ENCODE measurements at places on chromosomes 16 and 17. TPM values are rescaled to one million over a fixed set of nuclear protein-coding genes. Genes with fewer than 3 reads are reported as not detected.
A peak's percentile ranks its signal among the peaks of the same experiment; 100 is the strongest.

DNA sequence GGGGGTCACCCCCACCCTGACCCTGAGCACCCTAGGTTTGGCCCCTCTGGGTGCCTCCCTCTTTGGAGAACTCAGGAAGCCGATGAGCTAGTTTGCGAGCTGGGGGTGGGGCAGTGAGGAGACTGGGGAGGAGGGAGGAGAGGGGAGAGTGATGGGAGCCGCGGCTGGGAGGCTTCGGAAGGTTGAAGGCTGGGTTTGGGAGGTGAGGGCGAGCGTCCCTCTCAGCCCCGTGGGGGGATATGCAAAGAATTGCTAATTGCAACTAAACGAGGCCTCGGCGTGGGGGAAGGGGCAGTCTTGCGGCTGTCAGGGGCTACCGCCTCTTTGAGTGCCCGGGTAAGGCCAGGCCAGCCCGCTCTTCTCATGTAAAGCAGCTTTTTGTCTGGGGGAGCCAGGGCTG, 17.6 kb upstream of the FZD2 start:
- DNase-seq, result no peak

DNA sequence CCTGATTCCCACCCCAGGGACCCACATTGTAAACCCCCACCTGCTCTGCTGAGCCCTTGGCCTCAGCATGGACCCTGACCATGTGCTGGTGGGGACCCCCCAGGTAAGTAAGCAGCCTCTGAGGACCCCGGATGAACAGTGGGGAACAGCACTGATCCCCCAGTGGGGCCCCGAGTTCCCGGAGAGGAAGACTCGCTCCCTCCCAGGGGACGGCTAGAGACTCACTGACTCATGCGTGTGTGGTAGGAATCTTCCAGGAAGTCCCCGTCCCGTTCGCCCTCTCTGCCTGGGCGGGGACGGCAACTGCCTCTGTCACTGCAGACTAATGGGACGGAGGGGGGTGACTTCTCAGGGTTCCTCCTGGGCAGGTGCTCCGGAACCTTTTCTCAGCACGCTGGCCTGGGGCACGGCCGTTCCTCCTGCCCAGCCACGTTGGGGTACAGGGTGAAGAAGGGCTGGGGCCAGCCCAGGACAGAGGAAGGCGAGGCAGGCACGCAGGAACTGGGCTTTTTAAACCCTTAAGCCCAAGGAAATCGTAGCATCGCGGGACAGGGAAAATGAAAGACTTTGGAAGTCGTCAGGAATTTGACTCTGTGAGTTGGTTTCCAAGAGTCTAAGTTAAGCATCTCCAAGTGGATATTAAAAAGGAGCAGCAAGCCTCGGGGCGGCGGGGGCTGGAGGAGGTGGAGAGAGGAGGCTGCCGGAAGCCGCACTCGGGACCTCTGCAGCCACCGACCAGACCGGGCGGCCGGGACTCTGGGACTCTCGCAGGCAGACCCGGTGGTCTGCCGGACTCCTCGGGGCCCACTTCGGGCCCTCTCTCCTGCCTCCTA, 178.7 kb downstream of the SEC14L1 start:
- peak; percentile 99 for DNase-seq

IGSF6 gene
- not detected for total RNA-seq

TVP23A gene
- total RNA-seq, result not detected

SDR42E2 gene
- total RNA-seq, result not detected

DNA sequence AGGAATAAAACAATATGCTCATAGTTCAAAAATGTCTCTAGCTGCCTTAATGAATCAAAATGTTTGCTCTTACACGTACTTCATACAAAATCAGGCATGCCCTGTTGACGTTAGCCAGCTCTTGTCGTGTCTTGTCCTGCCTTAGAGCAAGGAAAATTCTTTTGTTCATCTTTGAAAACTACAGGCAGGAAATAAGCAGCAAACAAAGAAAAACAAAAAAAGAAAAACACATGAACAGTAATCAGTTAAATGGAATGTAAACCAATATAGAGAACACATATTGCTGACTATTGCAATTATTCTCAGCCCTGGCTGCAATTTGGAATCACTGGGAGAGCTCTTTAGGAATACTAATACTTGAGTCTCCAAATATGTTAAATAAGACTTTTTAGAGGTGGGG, 1.7 kb downstream of the CAPNS2 start:
- no peak for DNase-seq

GRCh38 chr17:66441101-66441661, 138.8 kb downstream of the PRKCA start:
- DNase-seq, result peak; percentile 34

- DNase-seq, result no peak
Observed at GRCh38 chr17:43628089-43628650, 33.6 kb downstream of the MEOX1 start.

NHERF2 gene
- total RNA-seq, result 39.7 TPM

GRCh38 chr17:31339906-31340661, 18.7 kb upstream of the EVI2A start:
- DNase-seq, result peak; percentile 86

CRHR1 gene
- not detected for total RNA-seq

- DNase-seq, result no peak
Observed at GRCh38 chr17:15431196-15431595, 36.2 kb downstream of the CDRT4 start.

DNA sequence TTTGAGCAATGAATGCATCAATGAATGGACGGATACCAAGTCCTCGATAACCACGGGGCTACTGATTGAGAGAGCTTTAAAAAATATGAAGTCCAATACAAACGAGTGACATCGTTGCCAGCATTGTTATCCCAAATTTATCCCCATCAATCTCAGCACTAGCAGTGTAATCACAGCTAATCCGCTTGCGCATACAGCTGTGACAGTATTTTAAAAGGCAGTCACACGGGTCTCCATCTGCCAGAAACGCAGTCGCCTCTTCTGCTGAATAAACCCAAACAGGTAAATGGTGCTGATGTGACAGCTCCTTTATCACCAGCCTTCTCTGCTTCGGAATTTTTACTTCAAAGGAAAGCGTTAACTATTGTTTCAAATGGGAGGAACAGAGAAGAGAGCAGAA, 311.1 kb downstream of the XYLT1 start:
- no peak for DNase-seq

FAM222B gene
- total RNA-seq, result 12.9 TPM

- DNase-seq, result no peak
Observed at GRCh38 chr17:42199416-42200011, 5.2 kb upstream of the GHDC start.

GRCh38 chr16:75483222-75483621, 12.0 kb downstream of the CHST6 start:
- DNase-seq, result no peak

GRCh38 chr16:922051-922450, 48.7 kb downstream of the LMF1 start:
- DNase-seq, result no peak

SLC16A13 gene
- total RNA-seq, result 0.25 TPM

DNA sequence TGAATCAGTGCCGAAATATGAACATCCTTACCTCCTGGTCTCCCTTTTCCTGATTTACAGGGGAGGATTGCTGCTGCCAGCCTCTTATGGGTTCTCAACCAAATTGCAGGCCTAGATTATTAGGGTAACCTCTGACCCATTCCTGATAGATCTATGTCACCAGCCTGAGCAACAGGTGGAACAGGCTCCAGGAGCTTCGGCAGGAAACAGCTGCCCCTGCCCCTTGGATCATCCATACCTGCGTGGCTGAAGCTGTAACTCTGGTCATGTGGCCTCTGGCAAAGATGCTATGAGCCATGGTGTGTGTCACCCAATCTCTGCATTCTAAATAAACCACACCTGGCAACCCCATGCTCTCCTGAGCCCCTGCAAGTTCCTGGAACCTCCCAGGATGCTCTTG, 18.4 kb upstream of the RBBP6 start:
- DNase-seq, result no peak

GRCh38 chr16:84489131-84489530, 15.3 kb downstream of the MEAK7 start:
- no peak for DNase-seq

- DNase-seq, result peak; percentile 77
Observed at GRCh38 chr16:74700438-74701225, at the start of gene MLKL. Gene MLKL, minus strand, starts transcription at chr16:74700862. Its CDS starts 5,105 bp downstream, at chr16:74695757.

DNA sequence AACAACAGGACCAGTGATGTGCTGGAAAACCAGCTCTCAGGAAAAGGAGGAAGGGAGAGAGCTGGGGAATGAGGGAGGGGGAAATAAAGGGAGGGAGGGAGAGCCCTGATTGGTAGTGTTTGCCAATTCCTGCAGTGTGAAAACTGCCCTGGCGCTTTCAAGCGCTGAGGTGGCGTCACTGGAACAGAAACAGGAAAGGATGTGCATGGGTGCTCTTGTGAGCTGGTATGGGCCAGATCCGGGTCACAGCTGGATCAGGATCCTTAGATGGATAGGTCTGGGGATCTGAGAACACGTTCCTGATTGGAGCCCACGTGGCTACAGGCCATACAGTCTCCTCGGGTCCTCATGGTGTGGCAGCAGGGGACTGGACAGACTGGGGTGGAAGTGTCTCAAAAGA, 16.7 kb upstream of the MLKL start:
- no peak for DNase-seq

TNFAIP1 gene
- total RNA-seq, result 47.7 TPM

CLEC18A gene
- 0.43 TPM for total RNA-seq

- DNase-seq, result peak; percentile 98
Observed at GRCh38 chr16:21626659-21627277, 25.6 kb downstream of the IGSF6 start.

SF3B3 gene
- total RNA-seq, result 69.3 TPM

GRCh38 chr16:46648656-46649055, 27.5 kb upstream of the SHCBP1 start:
- DNase-seq, result no peak

C1QTNF8 gene
- total RNA-seq, result not detected

TIMP2 gene
- 620 TPM for total RNA-seq

DNA sequence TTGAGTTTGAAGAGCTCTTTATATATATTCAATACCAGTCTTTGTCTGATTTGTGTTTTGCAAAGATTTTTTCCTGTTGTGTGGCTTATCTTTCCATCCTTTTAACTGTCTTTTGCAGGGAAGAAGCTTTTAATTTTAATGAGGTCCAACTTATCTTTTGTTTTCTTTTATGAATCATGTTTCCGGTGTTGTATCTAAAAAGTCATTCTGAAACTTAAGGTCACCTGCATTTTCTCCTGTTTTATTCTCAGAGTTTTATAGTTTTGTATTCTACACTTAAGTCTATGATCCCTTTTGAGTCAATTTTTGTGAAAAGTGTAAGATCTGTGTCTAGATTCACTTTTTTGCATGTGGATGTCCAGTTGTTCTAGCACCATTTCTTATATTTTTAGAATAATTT, 24.6 kb upstream of the COX10 start:
- DNase-seq, result no peak

- DNase-seq, result peak; percentile 83
Observed at GRCh38 chr16:27264151-27264550, 4.4 kb downstream of the NSMCE1 start.

- DNase-seq, result no peak
Observed at GRCh38 chr16:56365552-56365951, 59.8 kb downstream of the AMFR start.

GRCh38 chr17:28508211-28508724, 2.1 kb downstream of the FOXN1 start:
- DNase-seq, result no peak

- no peak for DNase-seq
Observed at GRCh38 chr16:85656351-85657266, 32.1 kb downstream of the GINS2 start.

DNA sequence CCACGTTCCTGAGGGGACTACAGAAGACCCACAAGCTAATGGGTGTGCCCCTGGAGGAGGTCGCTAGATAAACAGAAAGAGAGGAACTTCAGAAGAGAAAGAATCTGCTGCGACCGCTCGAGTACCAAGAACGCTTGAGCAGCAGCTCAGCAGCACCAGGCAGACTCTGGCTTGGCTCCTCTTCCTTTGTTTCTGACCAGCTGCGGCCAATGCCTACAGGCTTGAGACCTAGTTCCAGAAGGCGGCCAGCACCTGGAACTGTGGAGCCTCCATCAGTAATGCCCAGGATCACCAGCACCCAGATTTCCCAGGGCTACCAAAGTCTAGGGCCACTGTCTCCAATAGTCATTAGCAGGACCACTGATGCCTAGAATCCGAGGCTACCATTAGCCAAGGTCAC, 26.0 kb upstream of the GOSR2 start:
- DNase-seq, result no peak

GRCh38 chr16:55249361-55249760, 74.6 kb upstream of the IRX6 start:
- no peak for DNase-seq

RHBDL3 gene
- total RNA-seq, result 0.11 TPM

- DNase-seq, result no peak
Observed at GRCh38 chr16:70561623-70562022, 38.0 kb downstream of the SF3B3 start.

DNA sequence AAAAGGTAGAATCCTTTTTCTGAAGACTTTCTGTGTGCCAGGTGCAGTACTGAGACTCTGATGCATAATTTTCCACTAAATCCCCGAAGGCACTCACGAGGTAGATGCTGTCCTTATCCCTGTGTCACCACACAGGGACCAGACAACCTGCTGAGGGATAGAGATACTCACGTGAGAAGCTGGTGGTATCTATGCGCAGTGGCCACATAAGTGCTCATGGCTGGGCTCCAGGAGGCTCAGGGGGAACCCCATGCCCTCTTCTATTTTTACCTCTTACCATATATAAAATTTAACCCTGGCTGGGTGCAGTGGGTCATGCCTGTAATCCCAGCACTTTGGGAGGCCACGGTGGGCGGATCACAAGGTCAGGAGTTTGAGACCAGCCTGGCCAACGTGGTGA, 38.3 kb downstream of the NT5M start:
- DNase-seq, result no peak

GRCh38 chr16:79995315-79995714, 394.8 kb upstream of the MAF start:
- no peak for DNase-seq

DNA sequence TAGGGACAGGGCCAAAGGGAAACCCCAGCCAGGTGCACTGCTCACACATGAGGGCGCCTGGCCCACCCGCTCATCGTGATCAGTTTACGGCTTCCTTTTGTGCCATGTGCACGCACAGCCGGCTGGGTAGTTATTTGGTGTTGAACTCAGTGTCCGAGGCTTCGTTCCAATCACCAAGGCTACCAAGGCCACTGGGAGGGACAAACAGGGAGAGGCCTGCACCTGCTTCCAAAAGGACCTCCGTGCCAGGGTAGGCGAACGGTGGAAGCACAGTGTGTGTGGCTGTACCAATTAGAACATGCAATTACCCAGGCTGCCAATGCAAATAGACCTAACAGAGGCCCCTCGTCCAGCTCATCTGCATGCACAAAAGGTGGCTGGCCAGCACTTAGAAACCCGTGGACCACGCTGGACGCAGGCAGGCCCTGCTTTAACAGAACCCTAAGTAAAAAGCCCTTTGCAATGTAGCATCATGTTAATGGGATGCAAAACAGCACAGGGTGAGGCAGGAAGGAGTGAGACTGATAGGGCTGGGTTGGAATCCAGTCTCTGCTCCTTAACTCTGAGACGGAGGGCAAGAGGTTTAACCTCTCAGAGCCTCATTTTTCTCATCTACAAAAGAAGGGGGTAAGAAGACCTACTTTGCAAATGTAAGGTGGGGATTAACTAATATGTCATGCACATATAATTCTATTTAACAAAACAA, 204.0 kb downstream of the XYLT1 start:
- DNase-seq, result no peak

- DNase-seq, result peak; percentile 59
Observed at GRCh38 chr17:40355123-40355803, 9.3 kb downstream of the GJD3 start.
